ENCODE measurements at places on chromosomes 12 and 14.
A peak's percentile ranks its signal among the peaks of the same experiment; 100 is the strongest.

- H3K36me3 ChIP-seq: no peaks in the 10 kb centered on the region
- H3K4me1 ChIP-seq: no peaks in the 10 kb centered on the region
- no peak for DNase-seq
- H3K4me3 ChIP-seq: peak overlapping the region; percentile 31
- H3K27me3 ChIP-seq: no peaks in the 10 kb centered on the region
Measured at GRCh38 chr12:1917172-1918070, 1.0 kb downstream of the CACNA2D4 start.

DNA sequence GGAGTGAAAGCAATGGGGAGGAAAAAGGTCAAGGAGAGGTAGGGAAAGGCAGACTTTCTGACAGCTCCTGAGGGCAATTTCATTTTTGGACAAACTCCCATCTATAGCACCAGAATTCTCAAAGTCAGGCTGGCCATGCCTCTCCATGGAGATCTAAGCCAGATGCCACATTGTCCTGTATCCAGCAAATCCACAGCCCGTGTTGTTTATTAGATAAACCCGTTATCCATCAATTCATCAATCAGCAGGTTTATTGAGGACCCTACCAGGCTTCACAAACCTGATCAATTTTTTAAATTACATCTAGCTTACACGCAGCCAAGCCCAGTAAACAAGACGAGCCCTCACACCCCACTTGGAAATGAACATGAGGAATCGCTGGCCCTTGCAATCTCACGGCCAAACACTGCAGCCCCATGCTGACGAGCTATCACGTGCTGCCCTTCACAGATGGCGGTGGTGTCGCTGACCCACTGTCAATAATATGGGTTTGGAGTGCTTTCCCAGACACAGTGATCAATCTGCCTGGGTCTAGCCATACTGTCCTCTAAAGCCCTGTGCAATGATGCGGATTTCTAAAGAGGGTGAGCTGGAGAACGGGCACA, 332.9 kb downstream of the DPF3 start:
- H3K36me3 ChIP-seq: no peaks in the 10 kb centered on the region
- H3K4me3 ChIP-seq: no peak overlapping the region
- H3K27ac ChIP-seq: no peak overlapping the region
- no peaks in the 10 kb centered on the region for H3K4me1 ChIP-seq
- no peaks in the 10 kb centered on the region for H3K27me3 ChIP-seq
- no peak for DNase-seq

GRCh38 chr12:47882781-47883546, 21.8 kb downstream of the VDR start:
- DNase-seq: peak; percentile 88
- H3K27ac ChIP-seq: peak overlapping the region; percentile 78
- H3K36me3 ChIP-seq: no peaks in the 10 kb centered on the region
- H3K4me3 ChIP-seq: peak overlapping the region; percentile 32
- H3K27me3 ChIP-seq: no peaks in the 10 kb centered on the region
- peaks cover 50% of the 10 kb centered on the region for H3K4me1 ChIP-seq

DNA sequence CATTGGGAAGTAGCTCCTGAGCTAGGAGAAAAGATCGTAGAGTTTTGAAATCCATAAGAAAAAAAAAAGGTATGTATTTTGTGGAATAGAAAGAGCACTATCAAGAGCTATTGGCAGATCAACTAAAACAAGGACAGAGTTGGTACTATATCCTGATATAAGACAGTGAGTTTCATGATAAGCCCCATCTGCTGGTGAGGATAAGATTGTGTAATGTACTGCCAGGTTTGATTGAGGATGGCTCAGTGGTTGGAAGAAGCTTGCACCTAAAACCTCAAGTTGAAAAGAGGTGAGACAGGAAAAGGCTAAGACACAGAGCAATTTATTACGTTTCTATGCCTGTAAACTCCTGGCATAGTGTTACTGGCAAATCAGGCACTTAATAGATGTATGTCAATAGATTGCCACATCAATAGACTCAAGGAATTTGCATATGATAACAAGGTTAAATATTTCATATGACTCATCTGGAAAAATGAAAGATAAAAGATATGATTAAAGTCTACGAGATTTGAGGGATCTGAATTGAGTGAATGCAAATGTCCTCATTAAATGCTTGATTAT, 525.6 kb downstream of the FLRT2 start:
- H3K4me3 ChIP-seq: no peak overlapping the region
- no peaks in the 10 kb centered on the region for H3K27me3 ChIP-seq
- no peak overlapping the region for H3K27ac ChIP-seq
- H3K36me3 ChIP-seq: no peaks in the 10 kb centered on the region
- no peaks in the 10 kb centered on the region for H3K4me1 ChIP-seq

DNA sequence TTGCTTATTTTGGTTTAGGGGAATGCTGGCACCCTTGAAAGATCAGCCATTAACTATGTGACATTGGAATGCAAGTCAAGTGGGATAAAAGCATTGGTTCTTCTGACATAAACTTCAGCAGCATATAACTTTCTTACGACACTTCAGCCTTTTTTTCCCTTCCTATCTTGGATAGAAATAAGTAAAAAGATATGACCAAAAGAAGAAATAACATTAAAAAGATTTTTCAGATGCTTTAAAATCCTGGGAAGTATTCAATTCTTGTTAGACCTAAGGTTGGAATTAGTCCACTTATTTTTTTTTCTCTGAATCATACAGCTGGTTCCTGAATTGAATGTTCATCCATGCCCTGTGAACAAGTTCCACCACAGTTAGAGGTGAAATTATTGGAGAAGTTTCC, 85.6 kb upstream of the TSPAN8 start:
- H3K36me3 ChIP-seq: no peaks in the 10 kb centered on the region
- no peak overlapping the region for H3K27ac ChIP-seq
- H3K27me3 ChIP-seq: no peaks in the 10 kb centered on the region
- DNase-seq: no peak
- H3K4me1 ChIP-seq: no peaks in the 10 kb centered on the region

- no peaks in the 10 kb centered on the region for H3K36me3 ChIP-seq
- H3K4me1 ChIP-seq: no peaks in the 10 kb centered on the region
- H3K27me3 ChIP-seq: no peaks in the 10 kb centered on the region
Measured at GRCh38 chr12:11954181-11954580, 116.6 kb upstream of the BCL2L14 start.

GRCh38 chr12:125643055-125643454, 577.8 kb downstream of the AACS start:
- H3K27ac ChIP-seq: no peak overlapping the region
- no peaks in the 10 kb centered on the region for H3K27me3 ChIP-seq

- H3K4me1 ChIP-seq: peaks cover 4% of the 10 kb centered on the region
- no peak overlapping the region for H3K27ac ChIP-seq
- no peak for DNase-seq
- H3K4me3 ChIP-seq: no peak overlapping the region
- no peaks in the 10 kb centered on the region for H3K27me3 ChIP-seq
- no peaks in the 10 kb centered on the region for H3K36me3 ChIP-seq
Measured at GRCh38 chr12:48122065-48122834, 3.1 kb downstream of the PFKM start.

DNA sequence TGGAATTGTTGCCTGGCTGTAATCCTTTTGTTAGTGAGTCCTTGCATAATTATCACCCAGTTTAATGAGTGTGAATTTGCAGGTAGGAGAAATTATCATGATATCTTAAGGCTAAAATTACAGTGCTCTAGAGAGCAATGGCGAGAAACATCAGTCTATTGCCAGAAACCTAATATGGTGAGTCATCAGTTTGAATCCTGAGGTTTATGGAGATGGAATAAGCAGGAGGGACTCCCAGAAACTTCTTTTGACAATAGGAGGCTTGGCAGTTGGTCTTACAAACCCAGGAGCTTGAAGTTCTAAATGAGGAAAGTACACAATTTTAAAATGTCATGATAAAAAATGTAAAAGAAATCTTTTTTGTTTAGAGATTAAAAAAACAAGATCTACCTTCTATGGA, 31.5 kb upstream of the CRADD start:
- H3K27ac ChIP-seq: no peak overlapping the region
- no peak for DNase-seq
- H3K4me1 ChIP-seq: no peaks in the 10 kb centered on the region
- H3K27me3 ChIP-seq: no peaks in the 10 kb centered on the region

DNA sequence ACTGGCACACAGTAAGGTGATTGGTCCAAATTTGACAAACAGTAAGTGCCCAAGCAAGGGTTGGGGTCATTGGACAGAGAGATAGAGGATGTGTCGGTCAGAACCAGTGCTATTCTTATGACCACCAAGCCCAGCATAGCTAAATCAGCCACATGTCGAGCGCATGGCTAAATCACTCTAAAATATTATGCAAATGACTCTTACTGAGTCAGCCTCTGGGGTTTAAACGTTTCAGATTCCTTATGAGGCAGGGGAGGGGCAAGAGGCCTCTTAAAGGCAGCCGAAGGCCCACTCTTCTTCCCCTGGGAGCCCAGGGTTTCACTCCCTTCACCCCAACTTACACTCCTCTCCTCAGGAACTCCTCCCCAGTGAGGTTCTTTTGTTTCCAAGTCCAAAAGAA, 603 bp upstream of the ENDOU start:
- no peak overlapping the region for H3K27ac ChIP-seq
- no peaks in the 10 kb centered on the region for H3K36me3 ChIP-seq
- H3K4me1 ChIP-seq: no peaks in the 10 kb centered on the region
- H3K27me3 ChIP-seq: no peaks in the 10 kb centered on the region
- peak; percentile 8 for DNase-seq
- H3K4me3 ChIP-seq: no peak overlapping the region

DNA sequence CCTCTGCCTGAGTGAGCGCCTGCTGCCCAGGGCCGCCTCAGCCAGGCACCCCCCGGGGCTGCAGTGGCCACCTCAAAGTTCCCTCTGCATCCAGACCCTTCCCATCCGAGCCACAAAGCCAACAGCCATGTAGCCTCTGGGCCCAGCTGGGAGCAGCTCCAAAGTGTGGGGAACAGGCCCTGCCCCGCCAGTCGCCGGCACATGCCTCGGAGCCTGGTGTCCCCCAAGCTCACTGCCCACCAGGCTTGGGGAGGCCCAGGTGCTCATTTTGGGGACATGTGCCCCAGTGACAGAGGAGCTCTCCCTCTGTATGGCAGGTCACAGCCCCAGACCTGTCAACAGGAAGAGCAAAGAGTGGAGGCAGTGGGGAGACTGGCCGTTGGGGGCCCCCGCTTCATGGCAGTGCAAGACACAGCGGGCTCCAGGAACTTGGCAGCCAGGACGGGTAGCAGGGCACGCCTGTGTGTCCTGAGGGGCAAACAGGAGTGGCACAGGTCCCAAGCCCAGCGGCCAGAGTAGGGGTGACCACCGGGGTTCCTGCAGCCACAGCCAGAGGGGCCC, 29.9 kb downstream of the JAG2 start:
- no peaks in the 10 kb centered on the region for H3K27me3 ChIP-seq
- H3K36me3 ChIP-seq: peaks cover 11% of the 10 kb centered on the region
- no peak for DNase-seq
- no peak overlapping the region for H3K4me3 ChIP-seq

DNA sequence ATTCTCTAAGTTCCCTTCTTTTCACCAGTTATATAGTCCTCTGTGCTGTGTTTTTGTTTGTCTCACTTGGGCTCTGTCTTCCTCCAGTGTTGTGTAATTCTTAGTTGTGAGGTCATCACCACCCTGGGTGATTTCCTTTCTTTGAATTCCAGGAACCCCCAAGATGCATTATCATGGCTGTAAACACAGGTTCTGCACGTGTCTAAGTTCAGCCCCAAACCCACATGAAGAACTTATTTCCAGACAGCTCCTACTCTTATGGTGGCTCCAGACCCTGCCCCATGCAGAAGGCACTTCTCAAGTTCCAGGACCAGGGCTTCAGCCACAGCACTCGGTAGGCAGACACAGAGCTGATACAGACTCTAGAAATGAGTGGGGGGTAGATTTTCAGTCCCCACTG, 560.5 kb downstream of the BCL11B start:
- DNase-seq: no peak
- no peaks in the 10 kb centered on the region for H3K4me1 ChIP-seq
- no peak overlapping the region for H3K27ac ChIP-seq
- H3K4me3 ChIP-seq: no peak overlapping the region
- H3K27me3 ChIP-seq: no peaks in the 10 kb centered on the region
- no peaks in the 10 kb centered on the region for H3K36me3 ChIP-seq

- H3K4me1 ChIP-seq: no peaks in the 10 kb centered on the region
- no peak overlapping the region for H3K4me3 ChIP-seq
- no peak for DNase-seq
- no peak overlapping the region for H3K27ac ChIP-seq
- H3K36me3 ChIP-seq: no peaks in the 10 kb centered on the region
Measured at GRCh38 chr12:47139000-47139681, 59.4 kb upstream of the AMIGO2 start.

- H3K36me3 ChIP-seq: no peaks in the 10 kb centered on the region
- H3K4me1 ChIP-seq: no peaks in the 10 kb centered on the region
- H3K27ac ChIP-seq: no peak overlapping the region
- DNase-seq: no peak
Measured at GRCh38 chr12:10957741-10958140, 18.7 kb upstream of the TAS2R14 start.

GRCh38 chr12:114747012-114747858, 63.3 kb upstream of the TBX3 start:
- no peak overlapping the region for H3K4me3 ChIP-seq
- H3K36me3 ChIP-seq: no peaks in the 10 kb centered on the region
- DNase-seq: no peak
- H3K27me3 ChIP-seq: no peaks in the 10 kb centered on the region
- H3K4me1 ChIP-seq: no peaks in the 10 kb centered on the region

- H3K27me3 ChIP-seq: no peaks in the 10 kb centered on the region
- no peaks in the 10 kb centered on the region for H3K36me3 ChIP-seq
- H3K4me1 ChIP-seq: peaks cover 42% of the 10 kb centered on the region
- peak; percentile 68 for DNase-seq
- no peak overlapping the region for H3K4me3 ChIP-seq
- H3K27ac ChIP-seq: peak overlapping the region; percentile 98
Measured at GRCh38 chr12:47824198-47824597, 4.5 kb upstream of the HDAC7 start.

DNA sequence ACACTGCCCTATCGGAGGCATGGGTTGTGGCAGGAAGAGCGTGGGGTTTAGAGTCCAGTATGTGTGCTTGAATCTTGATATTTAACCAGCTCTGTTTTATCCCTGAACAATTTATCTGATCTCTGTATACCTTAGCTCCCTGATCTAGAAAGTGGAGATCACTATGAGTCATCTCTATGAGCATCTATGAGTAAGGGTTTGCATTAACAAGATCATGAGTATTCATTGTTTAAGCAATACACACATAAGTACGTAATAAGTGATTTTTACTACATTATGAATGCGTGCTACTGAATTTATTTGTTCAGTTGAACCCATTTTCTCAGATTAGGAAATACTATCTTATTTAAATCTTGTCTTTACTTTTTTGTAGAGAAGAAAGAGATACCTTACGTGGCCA, 49.4 kb downstream of the GPATCH2L start:
- no peak overlapping the region for H3K4me3 ChIP-seq
- no peaks in the 10 kb centered on the region for H3K4me1 ChIP-seq
- no peaks in the 10 kb centered on the region for H3K36me3 ChIP-seq
- H3K27me3 ChIP-seq: no peaks in the 10 kb centered on the region
- no peak overlapping the region for H3K27ac ChIP-seq
- DNase-seq: no peak

- peak overlapping the region; percentile 36 for H3K4me3 ChIP-seq
- no peaks in the 10 kb centered on the region for H3K36me3 ChIP-seq
- no peaks in the 10 kb centered on the region for H3K4me1 ChIP-seq
- peak overlapping the region; percentile 63 for H3K27ac ChIP-seq
- DNase-seq: peak; percentile 95
Measured at GRCh38 chr12:54560374-54560858, 11.0 kb downstream of the PDE1B start.

GRCh38 chr14:105384605-105385321, 13.6 kb upstream of the TEX22 start:
- H3K4me3 ChIP-seq: no peak overlapping the region
- H3K36me3 ChIP-seq: no peaks in the 10 kb centered on the region
- H3K4me1 ChIP-seq: no peaks in the 10 kb centered on the region
- H3K27ac ChIP-seq: no peak overlapping the region

GRCh38 chr14:103093856-103094405, 594 bp upstream of the EXOC3L4 start:
- no peaks in the 10 kb centered on the region for H3K27me3 ChIP-seq
- H3K27ac ChIP-seq: peak overlapping the region; percentile 91
- H3K4me1 ChIP-seq: peaks cover 45% of the 10 kb centered on the region
- H3K4me3 ChIP-seq: no peak overlapping the region
- no peak for DNase-seq
